ENCODE measurements at places on chromosomes 11 and 22.

DNA sequence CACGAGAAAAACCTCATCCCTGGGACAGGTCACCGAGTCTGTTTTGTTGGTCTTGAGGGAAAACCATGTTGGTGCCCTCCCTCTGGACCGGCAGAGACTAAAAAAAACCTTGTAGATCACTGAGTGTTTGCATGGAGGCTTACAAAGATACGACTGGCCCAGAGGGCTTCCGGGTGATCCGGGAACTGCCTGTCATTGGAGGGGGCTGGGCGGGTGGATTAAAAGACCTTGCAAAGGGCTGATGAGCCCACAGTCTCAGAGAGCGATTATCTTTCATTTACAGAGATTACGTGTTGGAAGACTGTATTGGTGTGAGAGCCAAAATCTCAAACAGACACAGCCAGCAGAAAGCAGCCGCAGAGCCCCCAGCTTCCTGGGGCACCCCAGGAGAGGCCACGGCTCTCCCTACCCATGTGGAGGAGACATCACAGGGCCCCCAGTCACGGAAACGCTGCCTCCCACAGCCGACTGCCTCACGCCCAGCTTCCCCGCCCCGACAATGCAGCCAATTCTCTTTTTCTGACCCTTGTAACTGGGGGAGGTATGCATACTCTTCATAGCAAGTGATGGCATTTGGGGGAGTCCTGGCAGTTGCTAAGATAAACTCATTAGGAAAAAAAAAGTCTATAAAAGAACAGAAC lies 426.4 kb downstream of the CTTN start:
- DNase-seq, result no peak

DNA sequence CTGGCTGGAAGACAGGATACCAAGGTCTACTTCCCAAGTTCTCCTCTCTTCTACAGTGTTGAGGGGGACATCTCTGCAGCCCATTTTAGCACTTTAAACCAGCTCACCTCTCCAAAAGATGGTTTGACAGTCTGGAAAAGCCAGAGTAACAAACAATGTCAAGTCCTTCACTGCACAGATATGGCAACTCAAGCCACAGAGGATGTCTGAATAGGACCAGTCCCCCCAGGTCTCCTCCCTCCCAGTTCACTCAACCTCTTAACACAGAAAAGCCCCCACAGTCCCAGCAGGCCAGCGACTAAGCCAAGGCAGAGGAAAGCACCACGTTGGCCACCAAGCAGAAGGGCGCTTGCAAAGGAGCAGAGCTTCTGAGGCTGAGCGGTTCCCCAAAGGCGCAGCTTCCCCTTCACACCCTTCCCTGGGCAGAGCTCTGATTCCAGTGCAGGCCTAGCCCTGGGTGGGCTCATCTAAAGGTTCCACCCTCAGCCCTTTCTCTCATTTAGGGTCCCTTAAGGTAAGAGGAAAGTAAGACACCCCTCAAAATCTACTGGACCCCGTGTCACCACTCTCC lies 62.7 kb downstream of the PAK1 start:
- no peak for DNase-seq

GRCh38 chr22:30457981-30458380 lies 13.8 kb downstream of the SEC14L3 start:
- no peak for DNase-seq

DNA sequence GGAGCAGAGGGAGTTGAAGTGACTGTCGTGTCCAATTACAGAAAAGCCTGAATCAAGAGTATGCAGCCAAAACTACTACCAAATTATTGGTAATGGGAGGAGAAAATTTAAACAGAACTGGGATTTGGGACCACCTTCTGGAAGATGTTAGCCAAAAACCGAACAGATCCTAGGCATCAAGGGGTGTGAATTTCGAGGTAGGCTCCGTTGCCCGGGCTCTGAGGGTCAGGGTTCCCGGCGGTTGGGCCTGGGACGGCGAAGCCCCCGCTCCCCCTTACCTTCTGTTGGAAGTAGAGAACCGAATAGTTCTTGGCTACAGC lies 313 bp downstream of the PRCP start:
- DNase-seq, result no peak

- DNase-seq, result no peak
Observed at GRCh38 chr11:75090671-75091177, 6.0 kb downstream of the OR2AT4 start.

All from GF-D8 (cell line).